Activated naive CD8-positive, alpha-beta T cell treated with anti-CD3 and anti-CD28 coated beads for 36 hours (primary cell): ENCODE measurements at places on chromosomes 1 and 21.

GRCh38 chr1:194225821-194226220 lies 1039.4 kb upstream of the B3GALT2 start:
- no peak for DNase-seq

GRCh38 chr1:15283526-15283925 lies 36.5 kb downstream of the FHAD1 start:
- DNase-seq, result no peak

GRCh38 chr1:85279458-85280080 lies 3.1 kb upstream of the BCL10 start:
- DNase-seq, result no peak

DNA sequence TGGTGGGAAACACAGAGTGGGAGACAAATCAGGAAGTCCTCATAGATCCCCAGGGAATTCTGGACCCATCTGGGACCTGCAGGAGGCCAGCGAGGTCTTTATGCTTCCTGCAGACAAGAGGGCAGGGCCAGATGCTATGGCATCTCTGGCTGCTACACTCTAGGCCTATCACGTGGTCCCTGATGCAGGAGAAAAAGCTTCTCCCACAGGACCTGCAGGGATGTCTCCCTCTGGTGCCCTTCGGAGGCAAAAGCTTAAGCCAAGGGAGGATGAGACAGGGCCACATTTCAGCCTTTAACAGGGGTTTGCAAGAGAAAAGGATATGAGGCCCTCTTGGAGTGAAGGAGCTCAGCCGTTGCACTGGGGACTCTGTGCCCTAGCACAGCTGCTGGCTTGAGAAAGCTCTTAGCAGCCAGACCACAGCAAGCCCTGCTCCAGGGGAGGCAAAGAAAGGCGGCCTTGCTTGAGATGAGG lies 243.0 kb downstream of the C1orf94 start:
- no peak for DNase-seq
